ENCODE measurements at places on chromosomes 7 and 10.

DNA sequence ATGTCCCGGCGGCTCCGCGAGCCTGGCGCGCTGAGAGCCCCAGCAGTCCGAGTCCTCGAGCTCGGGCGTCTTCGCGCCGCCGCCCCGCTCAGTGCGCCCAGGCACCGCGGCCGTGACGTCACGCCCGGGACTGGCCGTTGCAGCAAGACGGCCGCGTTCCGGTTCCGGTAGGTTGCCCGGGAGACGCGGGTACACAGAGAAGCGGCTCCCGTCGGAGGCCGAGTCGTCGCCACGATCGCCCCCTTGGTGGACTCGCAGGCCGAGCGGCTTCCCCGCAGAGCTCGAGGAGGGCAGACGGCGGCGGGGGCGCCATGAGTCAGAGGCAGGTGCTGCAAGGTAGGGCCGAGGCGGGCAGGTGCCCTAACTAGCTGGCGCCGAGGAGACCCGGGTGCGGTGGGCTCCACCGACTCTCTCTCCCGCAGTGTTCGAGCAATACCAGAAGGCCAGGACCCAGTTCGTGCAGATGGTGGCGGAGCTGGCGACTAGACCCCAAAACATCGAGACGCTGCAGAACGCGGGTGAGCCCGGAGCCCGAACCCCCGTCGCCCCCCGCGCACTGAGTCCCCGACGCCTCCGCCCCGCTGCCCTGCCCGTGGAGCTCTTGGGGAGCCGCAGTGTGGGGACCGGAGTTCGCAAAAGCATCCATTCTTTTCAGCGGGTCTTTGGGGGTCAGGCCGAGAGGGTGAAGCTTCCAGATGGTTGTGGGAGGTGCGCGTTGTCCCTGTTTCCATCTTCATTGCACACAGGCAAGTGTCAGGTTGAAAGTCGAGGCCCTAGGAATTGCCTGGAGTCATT, at the start of gene SPAG6:
TSS of gene SPAG6 (plus strand) at position 196 of the 795 bp plus-strand sequence. CDS start at position 312, 116 bp downstream.
- DNase-seq, result no peak

DNA sequence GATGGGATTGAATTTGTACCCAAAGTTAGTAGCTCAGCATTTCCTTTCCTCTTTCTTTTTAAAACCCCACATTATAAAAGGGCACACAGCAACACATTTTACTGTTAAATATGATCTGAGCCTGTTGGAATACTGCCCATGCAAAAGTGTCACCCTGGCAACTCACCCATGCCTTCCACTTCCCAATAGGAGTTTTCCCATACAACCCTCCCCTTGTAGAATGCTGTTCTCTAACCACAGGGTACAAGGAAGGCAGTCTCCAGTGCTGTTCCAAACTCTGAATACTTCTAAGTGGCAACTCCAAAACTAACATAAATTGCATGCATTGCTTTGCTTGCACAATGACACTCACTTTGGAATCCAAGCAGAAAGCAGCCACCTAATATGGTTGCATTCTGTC, 60.8 kb downstream of the NRCAM start:
- DNase-seq, result no peak

GRCh38 chr7:38215115-38215514, 37.1 kb downstream of the STARD3NL start:
- DNase-seq, result no peak

DNA sequence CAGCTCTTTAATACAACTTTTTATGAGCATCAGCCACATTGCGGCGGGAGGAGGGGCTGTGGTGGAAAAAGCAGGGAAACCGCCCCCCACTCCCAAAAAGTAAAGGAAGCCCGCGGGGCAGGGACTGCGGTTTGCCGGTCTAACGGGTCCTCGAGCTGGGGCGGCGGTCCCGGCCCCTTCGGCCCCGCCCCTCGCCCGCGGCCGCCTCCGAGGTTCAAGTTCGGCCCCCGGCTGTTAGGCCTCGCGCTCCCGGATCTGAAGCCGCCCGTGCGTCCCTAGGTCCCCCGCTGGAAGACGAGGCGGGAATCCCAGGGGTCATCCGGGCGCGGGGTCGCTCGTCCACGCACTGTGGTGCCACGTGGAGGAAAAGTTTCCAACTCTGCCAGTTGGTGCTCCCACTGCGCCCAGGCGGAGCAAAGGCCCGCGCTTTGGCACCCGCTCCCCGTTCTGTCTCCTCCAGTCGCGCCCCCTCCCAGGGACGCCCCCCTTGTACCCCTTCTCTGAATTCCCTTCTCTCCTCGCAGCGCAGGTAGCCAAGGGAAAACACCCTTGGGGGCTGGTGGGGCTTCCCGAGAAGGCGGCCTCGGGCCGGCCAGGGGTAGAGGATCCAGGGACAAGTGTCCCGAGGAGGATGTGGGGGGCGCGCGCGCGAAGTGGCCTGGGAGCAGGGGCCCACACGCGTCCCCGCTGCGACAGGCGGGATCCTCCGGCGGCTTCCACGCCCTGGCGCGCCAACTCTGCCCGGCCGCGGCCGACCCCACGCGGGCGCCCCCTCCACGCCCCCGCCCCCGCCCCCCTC, 798 bp upstream of the AUTS2 start:
- DNase-seq, result no peak

GRCh38 chr10:110919349-110919931, at the start of gene SHOC2:
Gene SHOC2 (plus strand): TSS chr10:110919604. CDS start chr10:110964359, 44,755 bp downstream.
- DNase-seq, result no peak

DNA sequence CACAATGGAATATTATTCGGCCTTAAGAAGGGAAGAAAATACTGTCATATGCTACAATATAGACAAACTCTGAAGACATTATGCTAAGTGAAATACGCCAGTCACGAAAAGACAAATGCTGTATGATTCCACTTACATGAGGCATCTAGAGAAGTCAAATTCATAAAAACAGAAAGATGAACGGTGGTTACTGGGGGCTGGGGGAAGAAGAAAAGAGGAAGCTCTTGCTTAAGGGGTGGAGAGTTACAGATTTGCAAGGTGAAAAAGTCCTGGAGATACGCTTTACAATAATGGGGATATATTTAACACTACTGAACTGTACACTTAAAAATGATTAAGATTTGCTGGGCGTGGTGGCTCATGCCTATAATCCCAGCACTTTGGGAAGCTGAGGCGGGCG, 49.0 kb downstream of the PSMC2 start:
- DNase-seq, result no peak

- DNase-seq, result no peak
Observed at GRCh38 chr7:155860461-155860839, 48.2 kb upstream of the SHH start.

DNA sequence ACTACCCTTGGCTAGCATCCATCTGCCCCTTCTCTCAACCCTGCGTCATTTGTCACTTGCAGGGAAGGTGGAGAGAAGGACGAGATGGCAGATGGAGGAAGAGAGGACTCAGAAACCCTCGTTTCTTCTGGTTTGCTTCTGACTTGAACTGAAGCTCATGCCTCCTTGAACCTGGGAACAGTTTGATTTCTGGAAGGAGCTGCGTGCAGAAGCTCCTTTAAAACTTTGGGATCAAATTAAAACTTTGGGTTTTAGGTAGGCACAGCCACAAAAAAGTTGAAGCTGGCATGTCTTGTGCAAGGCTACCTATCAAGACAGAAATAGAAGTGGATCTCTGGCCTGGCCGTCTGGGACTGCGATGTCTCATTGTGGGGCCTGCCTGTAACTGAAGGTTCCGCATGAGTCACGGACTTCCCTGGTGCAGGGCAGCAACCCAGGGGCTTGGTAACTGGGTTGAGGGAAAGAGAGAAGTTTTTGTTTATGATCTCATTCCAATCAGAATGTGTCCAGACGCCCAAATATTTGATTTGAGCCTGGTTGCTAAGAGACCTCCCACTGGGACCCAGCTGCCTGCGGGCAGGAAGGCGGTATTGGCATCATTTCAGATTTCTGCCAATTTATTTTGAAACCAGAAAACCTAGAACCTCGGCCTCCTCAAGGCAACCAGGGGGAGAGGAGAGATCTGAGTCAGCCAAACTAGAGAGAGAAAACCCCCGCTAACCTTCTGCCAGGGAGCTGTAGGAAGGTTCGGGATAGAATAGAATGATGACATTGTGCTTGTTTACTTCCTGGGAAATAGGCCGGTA, 15.8 kb upstream of the CAMK1D start:
- no peak for DNase-seq

GRCh38 chr10:60497364-60497763, 107.7 kb upstream of the ANK3 start:
- DNase-seq, result no peak

DNA sequence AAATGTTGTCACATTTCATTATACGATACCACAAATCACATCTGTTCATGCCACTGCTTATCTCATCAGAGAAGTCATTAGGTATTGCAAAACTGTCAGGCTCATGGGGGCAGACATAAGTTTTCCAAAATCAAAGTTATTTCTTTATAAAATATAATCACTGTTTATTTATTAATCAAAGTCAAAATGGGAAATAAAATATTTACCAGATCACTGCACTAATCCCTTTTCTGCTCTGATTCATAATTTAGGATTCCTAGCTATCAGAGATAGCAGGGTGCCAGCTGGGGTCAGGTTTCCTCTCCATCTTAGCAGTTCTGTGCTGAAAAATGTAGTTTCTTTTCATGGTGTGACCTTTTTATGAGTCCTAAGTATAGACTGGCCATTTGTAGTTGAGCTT, 117.7 kb upstream of the LANCL2 start:
- no peak for DNase-seq

- no peak for DNase-seq
Observed at GRCh38 chr7:129855234-129855673, 97.5 kb downstream of the UBE2H start.

GRCh38 chr7:21886396-21886795, 59.3 kb downstream of the CDCA7L start:
- DNase-seq, result no peak

DNA sequence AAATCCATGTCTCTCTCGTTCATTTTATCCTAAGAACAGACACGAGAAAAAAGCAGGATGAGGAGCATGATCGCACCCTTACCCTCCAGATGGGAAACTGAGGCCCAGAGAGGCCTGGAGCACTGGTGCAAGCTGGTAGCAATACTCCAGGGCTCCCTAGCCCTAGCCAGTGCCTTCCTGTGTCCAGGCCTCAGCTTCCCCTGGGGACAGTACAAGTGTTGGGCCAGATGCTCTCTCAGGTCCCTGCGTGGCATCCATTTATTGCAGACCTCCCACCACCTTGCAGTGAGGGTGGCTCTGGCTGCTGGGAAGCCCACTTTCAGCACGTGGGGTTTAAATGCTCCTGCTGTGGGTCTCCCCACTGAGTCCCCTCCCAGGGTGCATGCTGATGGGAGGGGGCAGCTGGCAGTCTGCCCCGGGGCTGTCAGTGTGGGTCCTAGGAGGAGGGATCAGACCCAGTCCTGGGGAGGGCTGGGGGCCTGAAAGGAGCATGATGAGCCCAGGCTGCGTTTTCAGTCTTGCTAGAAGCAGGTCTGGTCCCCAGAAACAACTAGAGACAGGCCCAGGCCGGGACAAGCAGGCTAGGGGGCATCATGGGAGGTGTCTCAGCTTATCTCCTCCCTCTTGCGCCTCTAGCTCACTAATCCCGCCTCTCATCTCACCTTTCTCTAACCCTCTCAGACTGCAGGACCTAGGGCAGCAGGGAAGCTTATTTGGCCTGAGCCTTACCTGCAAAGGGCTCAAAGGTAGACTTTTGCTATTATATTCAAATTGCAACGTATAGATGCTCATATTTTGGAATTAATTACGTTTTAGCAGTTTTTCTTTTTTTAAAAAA, 662 bp upstream of the PPIF start:
- no peak for DNase-seq

- no peak for DNase-seq
Observed at GRCh38 chr10:117736655-117737054, 194.1 kb downstream of the EMX2 start.

GRCh38 chr7:105713488-105714465, 132.5 kb upstream of the EFCAB10 start:
- DNase-seq, result no peak

GRCh38 chr10:3260066-3260834, 87.7 kb upstream of the PITRM1 start:
- no peak for DNase-seq

DNA sequence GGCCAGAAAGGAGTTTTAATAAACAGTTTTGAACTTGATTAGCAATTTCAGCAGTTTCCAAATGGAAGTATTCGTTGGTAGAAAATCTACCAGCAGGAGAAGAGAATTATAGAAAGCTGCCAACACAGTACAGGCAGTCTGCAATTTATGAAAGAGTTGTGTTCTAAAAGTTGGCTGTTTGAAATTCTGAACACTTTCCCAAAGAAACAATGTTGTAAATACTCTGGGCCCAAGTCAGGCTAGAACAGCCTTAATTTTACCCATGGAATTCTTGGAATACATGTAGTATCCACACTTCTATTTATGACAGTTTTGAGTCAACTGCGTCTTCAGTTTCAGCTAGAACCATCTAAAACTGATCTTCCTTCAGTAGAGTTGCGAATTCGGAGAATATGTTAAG, 42.5 kb downstream of the AVL9 start:
- DNase-seq, result no peak

DNA sequence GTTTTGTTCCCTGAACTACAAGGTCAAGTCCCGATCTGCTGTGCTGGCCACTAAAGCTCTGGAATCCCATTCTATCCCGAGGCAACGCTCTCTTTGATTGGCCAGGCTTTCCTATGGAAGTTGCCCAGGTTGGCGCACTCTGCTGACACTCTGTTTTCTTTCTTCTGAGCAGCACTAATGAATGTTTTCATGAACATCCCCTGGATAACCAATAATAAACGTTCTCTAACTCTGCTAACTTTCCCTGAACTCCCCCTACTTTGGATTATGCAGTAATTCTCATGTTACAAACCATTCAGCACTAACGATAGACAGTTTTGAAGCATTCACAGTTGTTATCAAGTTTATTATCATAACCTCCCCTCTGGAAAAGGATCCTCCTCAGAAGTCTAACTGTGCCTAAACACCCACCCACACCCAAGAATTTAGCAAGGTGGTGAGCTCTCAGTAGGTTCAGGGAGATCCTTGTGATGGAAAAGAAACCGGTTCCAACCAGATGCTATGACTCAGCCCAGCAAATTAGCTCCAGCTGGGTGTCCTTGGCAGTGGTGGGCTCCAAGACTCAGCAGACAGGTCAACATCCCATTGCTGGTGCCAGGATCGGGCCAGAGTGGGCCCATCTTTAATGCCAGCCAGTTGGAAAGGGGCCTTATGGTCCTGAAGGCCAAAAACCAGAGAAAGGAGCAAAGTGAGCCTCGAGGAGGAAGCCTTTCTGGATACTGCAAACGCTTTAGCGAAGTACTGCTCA, 68.4 kb downstream of the CREB3L2 start:
- no peak for DNase-seq

DNA sequence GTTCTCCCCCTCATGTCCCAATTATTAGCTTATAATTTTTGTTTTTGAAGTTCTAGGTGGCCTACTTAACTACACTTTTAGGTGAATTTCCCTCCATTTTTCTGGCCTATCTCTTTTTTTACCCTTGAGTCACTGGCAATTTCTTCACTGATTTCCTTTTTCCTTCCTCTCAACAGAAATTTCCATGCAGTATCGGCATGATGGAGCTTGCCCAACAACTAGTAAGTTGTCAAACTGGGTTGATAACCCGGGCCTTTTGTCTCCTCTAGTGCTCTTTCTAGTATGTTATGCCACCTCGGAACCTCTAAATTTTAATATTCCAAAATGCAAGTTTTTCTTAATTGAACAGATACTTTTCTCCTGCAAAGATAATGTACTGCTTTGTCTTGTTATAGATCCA, 147.1 kb downstream of the MLLT10 start:
- no peak for DNase-seq

GRCh38 chr10:131890276-131891195, 10.3 kb upstream of the PPP2R2D start:
- no peak for DNase-seq

- no peak for DNase-seq
Observed at GRCh38 chr7:158501393-158502067, 86.1 kb downstream of the PTPRN2 start.

GRCh38 chr10:11322698-11323097, 288.8 kb downstream of the USP6NL start:
- no peak for DNase-seq

GRCh38 chr7:115052706-115053105, 130.8 kb downstream of the MDFIC start:
- DNase-seq, result no peak

GRCh38 chr7:112120696-112121217, 85.4 kb downstream of the DOCK4 start:
- no peak for DNase-seq
